Ureter (tissue), 1 donor: ENCODE measurements at places on chromosomes 4 and X.

GRCh38 chr4:36006226-36006625, 238.1 kb downstream of the ARAP2 start:
- DNase-seq, result no peak

GRCh38 chr4:153638999-153639398, 45.1 kb upstream of the TLR2 start:
- DNase-seq, result no peak

GRCh38 chr4:26905172-26905571, 44.5 kb downstream of the STIM2 start:
- DNase-seq, result no peak

DNA sequence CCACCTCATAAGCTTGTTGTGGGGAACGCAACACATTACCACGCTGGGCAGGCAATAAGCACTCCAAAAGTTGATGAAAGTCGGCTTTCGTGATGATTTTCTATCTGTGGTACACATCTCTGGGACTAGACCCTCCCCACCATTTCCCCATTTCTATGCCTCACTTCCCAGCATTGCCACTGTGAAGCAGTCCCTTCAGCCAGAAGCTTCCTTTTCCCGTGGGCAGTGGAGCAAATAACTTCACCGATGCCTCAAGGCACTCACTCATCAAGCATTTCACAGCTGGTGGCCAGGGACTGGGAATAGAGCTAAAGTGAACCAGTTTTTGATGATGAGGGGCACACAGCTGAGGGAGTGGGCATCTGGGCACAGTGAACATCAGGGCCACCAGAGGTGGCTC, 18.9 kb downstream of the C4orf50 start:
- DNase-seq, result no peak
